CD4-positive, alpha-beta memory T cell (primary cell): ENCODE measurements at places on chromosomes 2 and 18.

- no peak for DNase-seq
These were observed 84.3 kb downstream of the UXS1 start for GRCh38 chr2:106109675-106110424.

- DNase-seq, result no peak
These were observed 50.7 kb downstream of the MGAT5 start for GRCh38 chr2:134304394-134305108.

DNA sequence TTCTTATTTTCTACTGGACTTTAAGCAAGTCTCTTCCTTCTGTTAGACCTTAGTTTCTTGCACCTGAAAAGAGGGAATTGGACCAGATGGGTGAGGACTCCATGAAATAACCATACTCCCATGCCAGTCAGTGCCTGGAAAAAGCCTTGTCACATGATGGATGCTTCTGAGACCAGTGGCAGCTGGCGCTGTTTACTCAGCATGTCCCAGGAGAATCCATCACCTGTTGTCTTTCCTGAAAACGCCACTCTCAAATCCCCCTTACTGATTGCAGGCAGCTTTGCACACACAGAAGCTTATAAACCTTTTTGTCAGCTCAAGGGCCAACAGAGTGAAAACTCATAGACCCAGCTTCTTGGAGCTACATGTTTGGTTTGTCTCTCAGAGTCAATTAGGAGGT lies 117.6 kb downstream of the POLE4 start:
- no peak for DNase-seq

GRCh38 chr2:37634914-37635503 lies 36.4 kb downstream of the CDC42EP3 start:
- DNase-seq, result no peak

DNA sequence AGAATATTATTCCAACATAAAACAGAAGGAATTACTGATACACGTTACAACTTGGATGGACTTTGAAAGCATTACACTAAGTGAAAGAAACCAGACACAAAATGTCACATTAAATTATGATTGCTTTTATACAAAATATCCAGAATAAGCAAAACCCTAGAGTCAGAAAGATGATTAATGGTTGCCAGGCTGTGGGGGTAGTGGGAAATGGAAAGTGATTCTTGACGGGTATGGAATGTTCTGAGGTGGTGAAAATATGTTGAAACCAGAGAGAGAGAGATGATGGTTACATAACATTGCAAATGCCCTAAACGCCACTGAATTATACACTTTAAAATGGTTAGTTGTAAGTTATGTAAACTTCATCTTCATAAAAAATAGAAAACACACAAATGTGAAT lies 1057.2 kb upstream of the TMEFF2 start:
- DNase-seq, result no peak

- DNase-seq, result no peak
These were observed 5.7 kb downstream of the EHD3 start for GRCh38 chr2:31239593-31240177.

DNA sequence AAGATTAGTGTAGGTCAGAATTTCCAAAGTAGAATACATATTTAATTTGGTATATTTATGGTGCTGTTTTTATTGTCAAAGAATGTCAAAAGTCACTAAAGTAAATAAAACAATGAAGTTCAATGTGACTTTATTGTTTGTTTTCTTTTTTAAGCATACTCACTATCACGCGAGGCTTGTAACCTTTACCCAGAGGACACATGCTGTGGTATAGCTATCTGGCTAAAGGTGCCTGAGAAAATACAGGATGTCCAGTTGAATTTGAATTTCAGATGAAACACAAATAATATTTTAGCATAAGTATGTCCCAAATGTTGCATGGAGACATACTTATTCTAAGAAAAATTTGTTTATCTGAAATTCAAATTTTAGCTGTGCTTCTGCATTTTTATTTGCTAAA lies 103.3 kb upstream of the KLF7 start:
- no peak for DNase-seq

GRCh38 chr2:128363934-128364361 lies 45.3 kb upstream of the HS6ST1 start:
- DNase-seq, result no peak

- no peak for DNase-seq
These were observed 254.4 kb upstream of the NCKAP5 start for GRCh38 chr2:133822517-133823225.

DNA sequence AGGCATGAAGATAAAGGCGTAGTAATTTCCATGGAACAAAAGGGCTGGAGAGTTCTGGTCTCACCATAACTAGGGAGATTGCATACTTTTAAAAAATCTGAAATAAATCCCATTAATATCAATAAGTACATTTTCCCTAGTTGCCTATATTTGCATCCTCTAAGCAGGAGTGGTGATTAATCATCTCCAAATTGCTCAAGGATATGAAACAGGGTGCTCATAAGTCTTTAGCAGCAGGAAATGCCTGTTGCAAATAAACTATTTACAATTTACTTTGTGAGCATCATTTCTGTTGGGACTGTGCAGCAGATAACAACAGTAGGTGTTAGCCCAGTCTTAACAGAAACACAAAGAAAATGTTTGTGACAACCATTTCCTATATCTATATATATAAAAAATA lies 92.4 kb upstream of the TMEM178A start:
- no peak for DNase-seq

- no peak for DNase-seq
These were observed 24.9 kb downstream of the PTGR3 start for GRCh38 chr18:75183973-75184493.

- no peak for DNase-seq
These were observed 3.1 kb upstream of the CYTIP start for GRCh38 chr2:157447031-157447430.

DNA sequence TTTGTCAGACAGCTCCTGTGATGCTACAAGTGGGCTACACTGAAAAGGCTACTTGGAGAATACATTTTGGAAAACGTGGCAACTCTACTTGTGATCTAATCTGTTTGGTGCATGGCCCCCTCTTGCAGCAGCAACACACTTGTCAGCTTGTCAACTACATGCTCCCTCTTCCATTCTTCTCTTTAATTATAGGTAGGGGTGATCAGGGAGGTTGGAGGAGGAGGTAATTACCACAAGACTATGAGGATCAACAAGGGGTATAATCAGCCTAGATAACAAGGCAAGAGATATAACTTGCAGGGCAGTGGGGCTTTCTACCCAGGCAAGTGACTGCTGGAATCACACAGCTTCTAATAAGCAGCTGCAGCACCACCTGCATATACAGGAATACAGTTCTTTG lies 104.9 kb downstream of the ACVR1 start:
- no peak for DNase-seq

DNA sequence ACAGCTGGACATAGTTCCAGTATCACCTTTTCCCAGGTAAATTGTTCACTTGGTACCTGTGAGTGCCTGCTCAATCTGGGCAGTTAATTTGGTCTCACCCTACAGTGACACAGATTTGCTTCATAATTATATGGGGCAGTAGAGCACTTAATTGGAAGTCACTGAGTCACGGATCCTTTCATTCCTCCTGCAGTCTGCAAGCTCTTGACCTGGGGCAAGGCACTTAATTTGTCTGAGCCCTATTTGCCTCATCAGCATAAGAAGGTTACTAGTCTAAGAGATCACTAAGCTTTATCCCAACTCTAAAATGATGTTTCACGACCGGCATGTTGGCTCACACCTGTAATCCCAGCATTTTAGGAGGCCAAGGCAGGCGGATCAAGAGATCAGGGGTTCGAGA lies 8.9 kb downstream of the FBXO36 start:
- no peak for DNase-seq

- DNase-seq, result no peak
These were observed 52.7 kb downstream of the LBH start for GRCh38 chr2:30283931-30284565.

GRCh38 chr2:236748385-236748784 lies 178.8 kb downstream of the ACKR3 start:
- no peak for DNase-seq

- DNase-seq, result no peak
These were observed 18.7 kb downstream of the APCDD1 start for GRCh38 chr18:10473132-10473531.

- DNase-seq, result no peak
These were observed 24.8 kb upstream of the VIT start for GRCh38 chr2:36671731-36672130.

- no peak for DNase-seq
These were observed 46.8 kb upstream of the MBOAT2 start for GRCh38 chr2:9050122-9050809.
